ENCODE measurements at places on chromosomes 3 and 15. TPM values are rescaled to one million over a fixed set of nuclear protein-coding genes. Genes with fewer than 3 reads are reported as not detected.

DNA sequence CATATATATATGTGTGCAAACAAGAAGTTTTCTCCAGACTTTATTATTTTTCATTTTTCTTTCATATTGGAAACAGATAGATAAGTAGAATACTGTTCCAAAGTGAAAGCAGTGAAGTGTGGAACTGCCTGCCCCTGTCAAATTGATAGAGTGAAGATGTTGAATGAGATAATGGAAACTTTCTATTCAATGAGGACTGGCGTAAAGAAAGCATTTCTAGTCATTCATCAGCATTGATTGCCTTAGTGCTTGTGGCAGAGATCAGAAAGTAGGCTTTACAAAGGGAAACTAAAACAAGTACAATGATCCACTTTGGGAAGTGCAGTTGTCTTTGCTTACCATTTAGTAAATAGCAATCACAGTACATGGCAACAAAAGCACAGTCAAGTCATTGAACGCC, 300.0 kb downstream of the CADM2 start:
- no peak for DNase-seq

DNA sequence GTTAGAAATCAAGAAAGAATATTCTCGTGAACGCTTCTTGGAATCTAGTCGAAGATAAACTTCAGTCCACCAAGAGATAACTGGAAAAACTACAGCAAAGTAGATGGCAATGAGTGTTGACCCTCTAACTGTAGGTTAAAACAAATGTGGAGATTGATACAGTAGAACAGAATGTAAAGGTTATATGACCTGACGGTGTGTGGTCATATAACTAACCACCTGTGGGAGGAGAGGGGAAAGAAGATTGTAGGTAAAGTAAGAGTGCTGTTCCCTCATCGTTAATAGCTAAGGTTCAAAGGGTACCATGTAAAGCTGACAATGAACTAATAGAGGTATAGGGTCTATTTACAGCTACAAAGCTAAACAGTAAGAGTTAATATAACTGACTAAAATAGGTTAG, 52.6 kb downstream of the PDE8A start:
- DNase-seq, result no peak

GRCh38 chr3:63800097-63800496, 19.0 kb upstream of the C3orf49 start:
- no peak for DNase-seq

DNA sequence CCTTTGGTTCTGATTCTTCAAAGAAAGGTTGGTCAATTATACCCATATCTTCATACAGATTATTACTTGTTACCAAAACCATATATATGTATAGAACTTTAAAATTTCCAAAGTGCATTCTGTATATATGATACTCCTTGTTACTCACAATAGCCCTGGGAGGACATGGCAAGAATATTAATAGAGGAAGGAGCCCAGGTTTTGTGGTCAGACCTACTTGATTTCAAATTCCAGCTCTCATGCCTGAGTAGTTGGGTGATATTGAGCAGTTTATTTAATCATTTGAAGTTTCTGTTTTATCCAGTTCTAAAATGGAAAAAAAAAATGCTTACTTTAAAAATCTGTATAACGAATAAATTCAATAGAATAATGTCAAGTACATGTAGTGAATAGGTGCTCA, 2.5 kb downstream of the IL1RAP start:
- DNase-seq, result no peak

DNA sequence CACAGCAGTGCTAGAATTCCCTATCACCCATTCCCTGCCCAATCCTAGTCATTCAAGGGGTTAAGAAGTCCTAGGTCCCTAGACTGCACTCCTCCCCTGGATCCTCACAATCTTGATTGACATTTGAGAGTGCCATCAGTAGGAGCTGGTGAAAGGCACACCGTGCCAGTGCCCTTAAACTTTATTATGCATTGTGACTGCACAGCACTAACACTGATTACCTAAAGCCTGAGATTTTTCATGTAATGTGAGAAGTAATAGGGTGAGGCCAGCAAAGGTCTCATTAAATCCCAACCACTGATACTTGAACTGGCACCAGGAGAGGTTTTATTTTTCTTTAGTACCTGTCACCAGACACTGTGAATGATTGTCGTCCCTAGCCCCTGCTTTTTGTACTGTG, 16.3 kb downstream of the GXYLT2 start:
- DNase-seq, result no peak

GRCh38 chr3:102092617-102093466, 243.5 kb downstream of the NFKBIZ start:
- no peak for DNase-seq

DNA sequence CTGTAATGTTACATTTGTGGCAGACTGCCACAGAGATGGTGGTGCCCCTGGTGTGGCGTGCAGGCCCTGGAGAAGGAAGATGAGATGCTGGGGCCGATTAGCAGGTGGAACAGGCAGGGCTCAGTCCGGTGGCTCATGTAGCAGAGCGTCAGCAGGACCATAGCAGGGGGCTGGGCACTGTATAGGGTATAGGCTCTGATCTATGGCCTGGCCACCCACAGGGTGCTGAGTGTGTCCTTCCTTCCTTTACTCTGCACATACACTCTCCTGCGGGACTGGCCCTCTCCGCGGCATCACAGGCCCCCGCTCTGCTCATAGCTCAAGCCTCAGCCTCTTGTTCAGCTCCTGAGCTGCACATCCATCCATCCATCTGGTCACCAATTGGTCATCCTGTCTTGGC, 143.6 kb downstream of the OPA1 start:
- DNase-seq, result no peak

DNA sequence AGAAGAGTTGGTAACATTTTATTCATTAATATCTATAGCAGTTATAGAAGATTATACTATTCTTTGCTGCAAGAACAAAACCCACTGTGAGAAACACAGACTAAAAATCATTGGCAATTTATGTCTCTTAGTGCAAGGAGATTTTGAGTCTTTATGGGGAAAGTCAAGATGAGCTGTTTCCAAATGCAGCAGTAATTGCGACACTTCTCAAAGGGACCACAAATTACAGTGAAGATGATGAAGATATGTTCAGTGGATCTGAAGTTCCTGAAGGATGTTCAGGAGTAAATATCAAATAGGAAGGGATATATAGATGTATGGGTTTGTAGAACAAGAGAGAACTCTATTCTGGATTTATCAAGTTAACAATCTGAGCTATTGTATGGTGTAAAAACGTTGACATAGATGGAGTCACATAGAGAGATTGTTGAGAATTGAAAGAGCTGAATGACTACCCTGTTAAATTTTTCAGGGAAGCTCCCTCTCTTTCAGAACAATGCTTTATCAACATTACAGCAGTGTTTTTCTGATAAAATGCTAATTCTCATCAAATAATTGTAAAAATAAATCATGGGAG, 71.8 kb downstream of the DTWD1 start:
- no peak for DNase-seq

DNA sequence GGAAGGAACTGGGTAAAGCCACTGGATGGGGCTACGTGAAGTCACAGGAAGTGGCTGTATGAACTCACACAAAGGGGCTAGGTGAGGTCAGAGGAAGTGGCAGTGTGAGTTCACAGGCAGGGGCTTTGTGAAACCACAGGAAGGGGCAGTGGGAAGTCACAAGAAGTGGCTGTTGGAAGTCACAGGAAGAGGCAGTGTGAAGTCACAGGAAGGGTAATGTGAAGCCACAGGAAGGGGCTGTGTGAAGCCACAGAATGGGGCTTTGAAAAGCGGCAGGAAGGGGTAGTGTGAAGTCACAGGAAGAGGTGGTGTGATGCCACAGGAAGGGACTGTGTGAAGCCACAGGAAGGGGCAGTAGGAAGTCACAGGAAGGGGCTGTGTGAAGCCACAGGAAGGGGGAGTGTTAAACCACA, 34.6 kb downstream of the GASK1A start:
- DNase-seq, result no peak

- no peak for DNase-seq
Observed at GRCh38 chr3:133393204-133393603, 6.7 kb upstream of the BFSP2 start.

DNA sequence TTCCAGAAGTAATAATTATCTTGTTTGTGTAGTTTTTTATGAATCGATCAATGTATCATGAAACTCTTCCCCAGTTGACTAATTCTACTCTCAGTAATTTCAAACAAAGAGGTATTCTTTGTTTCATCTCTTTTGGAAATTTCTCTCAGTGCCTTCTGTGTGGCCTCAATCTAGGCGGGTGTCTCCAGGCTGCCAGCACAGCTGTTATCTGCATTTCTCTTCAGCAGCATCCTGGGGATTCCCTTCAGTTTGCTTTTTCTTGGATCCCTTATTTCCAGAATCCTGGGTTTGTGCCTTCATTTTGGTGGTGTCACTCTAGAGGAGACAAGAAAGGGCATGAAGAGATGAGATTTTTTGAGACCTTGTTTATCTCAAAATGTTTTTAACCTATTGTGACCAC, 22.7 kb downstream of the NIPA2 start:
- DNase-seq, result no peak

DNA sequence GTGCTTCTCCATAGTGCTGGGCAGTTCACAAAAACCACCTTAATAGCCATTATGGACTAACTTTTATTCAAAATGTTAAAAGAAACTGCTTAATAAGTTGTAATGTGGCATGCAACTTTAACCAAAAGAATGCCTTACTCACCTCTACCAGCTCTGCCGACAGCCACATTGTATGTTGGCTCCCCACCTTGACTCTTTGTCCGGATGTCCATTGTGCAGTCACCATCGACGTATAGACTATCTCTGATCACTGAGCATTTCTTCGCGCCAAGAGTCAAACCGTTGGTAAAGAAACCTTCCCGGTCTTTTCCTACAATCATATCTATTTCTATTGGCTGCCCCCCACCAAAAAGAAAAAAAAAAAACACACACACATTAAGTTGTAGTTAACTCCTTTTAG, 2.5 kb downstream of the PFN2 start:
- DNase-seq, result no peak

GRCh38 chr3:41317718-41318117, 118.4 kb downstream of the CTNNB1 start:
- no peak for DNase-seq

- no peak for DNase-seq
Observed at GRCh38 chr15:31128477-31128876, 27.0 kb upstream of the TRPM1 start.

SLC28A2 gene
- 2.6 TPM for total RNA-seq

GPR27 gene
- 2.1 TPM for total RNA-seq

CDCP1 gene
- total RNA-seq, result 111 TPM

C3orf20 gene
- not detected for total RNA-seq

PAQR9 gene
- total RNA-seq, result not detected

NMB gene
- total RNA-seq, result 3.9 TPM

ZNF80 gene
- total RNA-seq, result not detected

All from mucosa of descending colon (tissue), 3 donors.